Fibroblast of skin of left quadriceps (primary cell): ENCODE measurements at places on chromosomes 16 and 17.

- no peak for DNase-seq
Measured at GRCh38 chr16:57945740-57946138, 25.2 kb downstream of the CNGB1 start.

DNA sequence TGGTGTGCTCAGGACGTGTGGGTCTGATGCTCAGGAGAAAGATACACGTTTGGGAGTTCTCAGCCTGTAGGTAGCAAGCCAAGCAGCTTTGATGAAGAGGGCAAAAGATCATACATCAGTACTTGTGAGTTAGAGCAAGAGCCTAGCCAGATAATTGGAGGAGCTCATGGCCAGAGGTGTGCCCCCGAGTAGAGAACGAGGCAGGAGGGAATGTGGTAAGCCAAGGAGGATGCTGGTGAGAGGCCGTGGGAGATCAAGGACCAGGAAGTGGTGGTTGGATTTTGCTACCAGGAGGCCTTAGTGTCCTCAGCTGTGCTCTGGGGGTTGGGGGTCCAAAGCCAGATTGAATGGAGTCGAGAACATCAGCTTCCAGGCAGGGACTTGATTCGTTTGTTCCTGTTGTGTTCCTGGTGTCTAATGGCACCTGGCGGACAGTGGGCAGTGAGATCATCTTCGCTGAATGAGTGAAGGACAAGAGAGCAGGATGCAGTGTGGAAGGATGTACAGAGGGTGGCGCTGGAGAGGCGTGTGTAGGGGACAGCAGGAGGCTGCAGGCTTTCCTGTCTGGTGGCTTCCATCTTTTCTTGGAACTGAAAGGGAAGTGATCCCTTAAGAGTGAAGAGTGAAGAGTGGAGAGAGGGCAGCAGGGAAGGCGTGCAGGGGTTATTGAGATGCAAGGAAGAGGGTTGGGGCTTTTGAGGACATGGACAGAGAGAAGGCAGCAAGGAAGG, 11.6 kb downstream of the FBXL19 start:
- DNase-seq, result no peak

GRCh38 chr17:69551212-69552010, 136.9 kb downstream of the MAP2K6 start:
- no peak for DNase-seq

GRCh38 chr16:30395155-30395991, at the start of gene ZNF48:
TSS of gene ZNF48 (plus strand) at chr16:30395420. CDS start at chr16:30395795, 375 bp downstream.
- DNase-seq, result peak; percentile 57

DNA sequence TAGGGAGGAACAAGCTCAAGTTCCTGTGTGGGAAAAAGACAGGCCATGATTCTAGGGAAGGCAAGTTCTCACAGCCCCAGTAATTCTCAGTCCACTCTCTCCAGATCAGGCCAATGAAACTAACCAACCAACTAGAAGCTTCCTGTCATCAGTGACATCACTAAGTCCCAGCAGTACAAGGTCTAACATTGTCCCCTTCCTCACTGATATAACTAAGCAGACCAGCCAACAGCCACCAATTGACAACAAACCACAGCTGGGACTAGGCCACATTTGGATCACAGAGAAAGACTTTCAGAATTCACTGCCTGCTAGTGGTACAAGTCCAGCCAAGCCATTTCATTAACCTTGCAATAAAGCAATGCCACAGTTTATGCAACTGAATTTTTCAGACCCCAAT, 94.0 kb downstream of the CACNG1 start:
- no peak for DNase-seq

DNA sequence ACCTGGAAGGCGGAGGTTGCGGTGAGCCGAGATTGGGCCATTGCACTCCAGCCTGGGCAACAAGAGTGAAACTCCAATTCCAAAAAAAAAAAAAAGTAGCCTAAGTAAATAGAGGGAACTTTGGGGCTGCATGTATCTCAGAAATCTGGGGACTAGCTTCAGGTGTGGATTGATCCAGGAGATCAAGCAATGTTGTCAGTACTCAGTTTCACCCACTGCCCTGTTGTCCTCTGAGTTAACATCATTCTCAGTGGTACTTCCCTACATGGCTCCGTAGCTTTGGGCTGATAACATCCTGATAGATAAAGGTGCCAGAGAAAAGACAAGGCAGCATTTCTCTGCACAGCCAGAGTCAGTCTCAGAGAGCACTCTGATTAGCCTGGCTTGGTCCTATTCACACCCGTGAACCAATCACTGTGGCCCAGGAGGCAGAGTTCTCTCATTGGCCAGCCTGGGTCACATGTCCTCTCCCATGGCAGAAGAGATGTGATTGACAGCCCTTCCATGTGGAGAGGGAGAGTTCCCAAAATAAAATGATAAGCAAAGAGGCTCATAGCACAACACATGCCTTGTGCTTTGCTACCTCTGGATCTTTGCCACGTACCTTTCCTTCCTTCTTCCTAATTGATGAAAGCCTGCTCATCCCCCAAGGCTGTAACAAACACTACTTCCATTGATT, 99.6 kb downstream of the ABCC1 start:
- no peak for DNase-seq

- no peak for DNase-seq
Measured at GRCh38 chr17:73478768-73479424, 165.3 kb downstream of the SDK2 start.

GRCh38 chr17:77313831-77314230, 173.1 kb downstream of the SEC14L1 start:
- no peak for DNase-seq

DNA sequence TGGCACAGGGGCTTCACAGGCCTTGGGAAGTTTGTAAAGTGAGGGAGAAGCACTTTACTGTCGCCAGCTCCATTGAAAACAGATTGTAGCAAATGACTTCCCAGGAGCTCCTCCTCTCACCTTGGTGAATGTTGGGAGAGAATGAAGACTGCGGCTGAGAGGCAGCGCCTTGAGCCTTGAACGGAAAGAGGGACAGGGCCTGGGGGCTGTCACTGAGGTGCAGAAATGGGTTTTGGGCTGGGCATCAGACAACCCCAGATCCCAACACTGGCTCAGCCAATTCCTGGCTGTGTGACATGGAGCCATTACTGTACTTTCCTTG, 603 bp upstream of the MRTFB start:
- DNase-seq, result no peak

GRCh38 chr16:7524419-7524818, 191.8 kb downstream of the RBFOX1 start:
- no peak for DNase-seq

GRCh38 chr17:49557312-49558024, 18.2 kb upstream of the NXPH3 start:
- no peak for DNase-seq
